Lung (tissue), 17 donors: ENCODE measurements at places on chromosomes 12 and 14.

- no peak overlapping the region for H3K4me3 ChIP-seq
- no peak for DNase-seq
- no peaks in the 10 kb centered on the region for H3K27me3 ChIP-seq
- peaks cover 49% of the 10 kb centered on the region for H3K4me1 ChIP-seq
These were observed 10.9 kb upstream of the ITGB7 start for GRCh38 chr12:53217931-53218307.

- no peak overlapping the region for H3K4me3 ChIP-seq
- H3K27ac ChIP-seq: no peak overlapping the region
- no peaks in the 10 kb centered on the region for H3K27me3 ChIP-seq
- H3K4me1 ChIP-seq: peaks cover 2% of the 10 kb centered on the region
- H3K36me3 ChIP-seq: no peaks in the 10 kb centered on the region
- no peak for DNase-seq
These were observed 249.7 kb downstream of the SPTSSA start for GRCh38 chr14:34212172-34212929.

DNA sequence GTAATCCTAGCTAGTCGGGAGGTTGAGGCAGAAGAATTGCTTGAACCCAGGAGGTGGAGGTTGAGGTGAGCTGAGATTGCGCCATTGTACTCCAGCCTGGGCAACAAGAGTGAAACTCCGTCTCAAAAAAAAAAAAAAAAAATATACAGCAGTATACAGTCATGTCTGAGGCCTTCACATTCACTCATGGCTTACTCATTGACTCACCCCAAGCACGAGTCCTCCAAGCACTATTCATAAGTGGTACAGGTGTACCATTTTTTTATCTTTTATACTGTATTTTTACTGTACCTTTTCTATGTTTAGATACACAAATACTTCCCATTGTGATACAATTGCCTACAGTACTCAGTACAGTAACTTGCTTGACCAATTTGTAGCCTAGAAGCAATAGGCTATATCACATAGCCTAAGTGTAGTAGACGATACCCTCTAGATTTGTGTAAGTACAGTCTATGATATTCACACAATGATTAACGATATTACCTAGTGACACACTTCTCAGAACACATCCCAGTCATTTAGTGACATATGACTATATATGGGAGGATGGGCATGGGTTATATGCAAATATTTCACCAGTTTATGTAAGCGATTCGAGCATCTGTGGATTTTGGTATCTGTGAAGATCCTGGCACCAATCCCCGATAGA lies 12.2 kb downstream of the LLPH start:
- no peak overlapping the region for H3K27ac ChIP-seq
- no peak for DNase-seq
- no peaks in the 10 kb centered on the region for H3K4me1 ChIP-seq
- no peaks in the 10 kb centered on the region for H3K27me3 ChIP-seq
- no peak overlapping the region for H3K4me3 ChIP-seq
- H3K36me3 ChIP-seq: peaks cover 3% of the 10 kb centered on the region

DNA sequence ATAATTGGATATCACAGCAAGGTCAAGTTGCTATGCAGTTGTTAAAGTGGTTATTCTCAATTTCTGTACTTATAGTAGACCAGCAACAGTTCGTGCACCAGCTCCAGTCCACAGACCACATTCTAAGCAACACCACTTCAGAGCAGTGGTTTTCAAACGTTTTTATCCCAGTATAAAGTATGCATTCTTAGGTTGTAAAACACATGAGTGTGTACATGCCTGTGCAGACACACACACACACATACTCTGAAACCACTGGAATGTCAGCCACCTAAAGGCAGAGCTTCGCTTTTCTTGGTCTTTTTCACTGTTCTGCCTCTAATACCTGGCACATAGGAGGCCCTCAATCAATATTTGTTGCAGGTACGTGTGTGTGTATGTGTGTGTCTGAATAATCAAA lies 22.2 kb upstream of the C12orf71 start:
- no peaks in the 10 kb centered on the region for H3K4me1 ChIP-seq
- no peak overlapping the region for H3K4me3 ChIP-seq
- no peak overlapping the region for H3K27ac ChIP-seq
- H3K27me3 ChIP-seq: no peaks in the 10 kb centered on the region
- DNase-seq: peak; percentile 42

GRCh38 chr14:20559461-20559904 lies 1.4 kb downstream of the RNASE9 start:
- H3K27ac ChIP-seq: no peak overlapping the region
- no peak for DNase-seq
- no peaks in the 10 kb centered on the region for H3K4me1 ChIP-seq
- H3K4me3 ChIP-seq: no peak overlapping the region

DNA sequence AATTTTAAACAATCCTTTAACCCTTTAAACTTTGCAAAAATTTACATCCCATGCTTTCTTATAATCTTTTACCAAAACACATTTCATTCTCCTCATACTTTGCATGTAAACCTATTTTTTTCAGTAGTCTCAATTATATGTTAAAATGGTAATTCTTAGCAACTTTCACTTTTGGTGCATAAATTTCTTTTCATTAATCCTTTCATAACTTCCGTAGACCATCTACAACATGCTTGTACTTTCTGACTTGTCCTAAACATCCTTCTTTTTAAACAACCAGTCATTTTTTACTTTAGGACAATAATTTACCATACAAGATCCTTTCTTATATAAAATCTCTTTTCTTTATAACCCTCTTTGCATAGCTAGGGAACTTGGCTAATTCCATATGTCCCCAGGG lies 19.5 kb downstream of the CCDC91 start:
- no peak overlapping the region for H3K27ac ChIP-seq
- no peak overlapping the region for H3K4me3 ChIP-seq
- no peaks in the 10 kb centered on the region for H3K27me3 ChIP-seq
- H3K4me1 ChIP-seq: no peaks in the 10 kb centered on the region

GRCh38 chr12:22541496-22542155 lies 2.7 kb downstream of the C2CD5 start:
- H3K4me3 ChIP-seq: no peak overlapping the region
- H3K27ac ChIP-seq: no peak overlapping the region
- no peak for DNase-seq
- no peaks in the 10 kb centered on the region for H3K27me3 ChIP-seq

DNA sequence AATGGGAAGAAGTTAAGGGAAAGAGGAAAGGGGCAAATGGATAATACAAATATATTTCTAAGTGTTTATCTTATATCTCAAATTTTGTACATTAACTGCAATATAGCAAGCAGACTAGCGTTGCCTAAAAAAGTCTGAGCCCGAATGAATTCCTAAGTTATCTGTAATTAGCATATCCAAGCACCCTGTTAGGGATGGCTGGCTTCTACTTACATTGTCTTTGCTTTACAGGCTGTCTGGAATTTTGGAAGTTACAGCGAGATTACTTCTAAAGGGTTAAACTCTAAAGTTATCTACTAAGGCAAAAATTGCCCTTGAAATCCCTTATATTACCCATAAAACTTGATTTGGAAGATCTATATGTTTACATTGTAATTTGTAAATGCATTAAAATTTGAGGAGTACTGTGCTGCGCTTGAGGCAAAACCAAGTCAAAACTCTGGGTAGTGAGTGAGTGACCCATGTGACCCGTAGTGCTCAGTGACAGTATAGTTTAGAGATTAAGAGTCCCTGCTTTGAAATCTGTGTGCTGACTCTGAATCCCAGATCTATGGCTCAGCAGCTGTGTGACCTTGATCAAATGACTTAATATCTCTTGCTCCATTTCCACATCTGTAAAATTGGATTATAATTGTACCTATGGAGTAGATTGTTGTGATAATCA lies 17.3 kb upstream of the LIN7A start:
- no peaks in the 10 kb centered on the region for H3K4me1 ChIP-seq
- H3K4me3 ChIP-seq: no peak overlapping the region
- H3K27ac ChIP-seq: no peak overlapping the region

DNA sequence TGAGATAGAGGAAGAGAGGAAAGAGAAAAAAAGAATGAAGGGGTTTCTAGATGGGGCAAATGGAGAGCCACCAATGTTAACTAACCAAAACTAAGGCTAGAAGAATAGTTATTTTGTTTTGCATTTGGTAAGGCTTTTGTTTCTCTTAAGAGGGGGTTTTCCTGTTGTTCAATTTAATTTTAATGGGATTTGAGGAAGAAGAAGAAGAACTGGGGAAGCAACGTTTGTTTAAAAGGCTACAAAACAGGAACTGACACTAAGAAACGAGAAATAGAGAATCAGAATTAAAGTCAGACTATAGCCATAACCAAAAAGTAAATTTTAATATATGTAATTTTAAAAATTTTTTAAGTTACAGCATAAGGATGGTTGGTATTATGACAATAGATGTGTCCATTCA lies 13.7 kb downstream of the TXNDC16 start:
- H3K27ac ChIP-seq: no peak overlapping the region
- no peak for DNase-seq
- H3K4me3 ChIP-seq: no peak overlapping the region
- H3K36me3 ChIP-seq: peaks cover 9% of the 10 kb centered on the region

- DNase-seq: no peak
- H3K27ac ChIP-seq: no peak overlapping the region
- H3K4me3 ChIP-seq: no peak overlapping the region
- H3K27me3 ChIP-seq: no peaks in the 10 kb centered on the region
- H3K4me1 ChIP-seq: no peaks in the 10 kb centered on the region
These were observed 387.9 kb downstream of the SYT1 start for GRCh38 chr12:79252358-79253075.

DNA sequence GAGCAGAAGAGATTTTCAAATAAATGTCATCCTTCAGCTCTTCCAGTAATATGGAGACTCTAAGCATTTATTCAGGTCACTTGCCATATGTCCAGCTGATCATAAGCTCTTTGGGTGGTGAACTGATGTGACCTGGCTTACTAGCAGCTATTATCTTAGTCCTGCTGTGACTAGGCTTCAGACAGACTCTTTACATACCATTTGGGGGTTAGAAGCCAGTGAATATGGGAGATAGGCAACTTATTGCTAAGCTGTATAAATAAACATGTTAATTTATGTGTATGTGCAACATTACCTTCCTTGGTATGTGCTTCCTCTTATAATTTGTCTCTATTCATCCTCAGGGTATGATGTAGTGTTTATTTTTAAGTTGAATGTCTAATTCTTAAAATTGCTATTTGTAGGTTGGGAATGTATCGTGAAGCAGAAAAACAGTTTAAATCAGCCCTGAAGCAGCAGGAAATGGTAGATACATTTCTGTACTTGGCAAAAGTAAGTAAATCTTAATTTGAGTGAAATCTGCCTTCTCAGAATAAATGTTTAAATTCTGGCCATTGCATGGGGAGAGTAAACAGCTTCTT lies 32.4 kb downstream of the TTC8 start:
- no peak overlapping the region for H3K27ac ChIP-seq
- DNase-seq: no peak
- H3K4me3 ChIP-seq: no peak overlapping the region

DNA sequence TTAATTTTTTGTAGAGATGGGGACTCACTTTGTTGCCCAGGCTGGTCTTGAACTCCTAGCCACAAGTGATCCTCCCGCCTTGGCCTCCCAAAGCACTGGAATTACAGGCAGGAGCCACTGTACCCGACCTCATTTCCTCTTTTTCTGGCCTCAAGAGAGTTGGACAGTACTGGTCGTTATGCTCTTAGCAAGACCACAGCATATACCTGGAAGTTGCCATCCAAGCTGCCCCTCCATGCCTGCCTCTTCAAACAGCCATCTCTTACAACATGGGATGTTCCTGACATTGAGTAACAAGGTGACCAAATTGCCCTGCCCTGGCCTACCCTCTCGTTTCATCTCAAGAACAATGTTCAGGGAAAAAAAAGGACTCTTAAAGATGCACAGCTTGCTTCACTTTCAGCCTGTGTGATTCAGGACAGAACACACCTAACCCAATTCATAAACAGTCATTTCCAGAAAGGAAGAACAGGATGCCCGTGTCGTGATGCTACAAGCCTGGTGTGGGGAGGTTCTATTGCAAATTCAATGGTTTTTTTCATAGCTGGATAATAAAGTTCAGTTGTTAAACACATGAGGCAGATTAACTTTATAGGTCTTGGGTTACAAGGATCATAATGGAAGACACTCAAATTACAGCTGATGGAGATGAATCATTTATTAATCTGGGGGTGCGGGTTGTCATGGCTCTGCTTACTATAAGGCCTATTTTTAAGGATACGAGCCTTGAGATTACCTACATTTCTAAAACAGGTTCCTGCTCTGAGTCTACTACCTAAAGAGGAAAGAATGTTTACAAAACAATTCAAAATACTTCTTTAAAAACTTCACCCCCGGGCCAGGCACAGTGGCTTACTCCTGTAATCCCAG lies 11.9 kb downstream of the GLTP start:
- DNase-seq: no peak
- peaks cover 16% of the 10 kb centered on the region for H3K4me1 ChIP-seq
- H3K27ac ChIP-seq: no peak overlapping the region
- no peaks in the 10 kb centered on the region for H3K27me3 ChIP-seq
- peaks cover 5% of the 10 kb centered on the region for H3K36me3 ChIP-seq

DNA sequence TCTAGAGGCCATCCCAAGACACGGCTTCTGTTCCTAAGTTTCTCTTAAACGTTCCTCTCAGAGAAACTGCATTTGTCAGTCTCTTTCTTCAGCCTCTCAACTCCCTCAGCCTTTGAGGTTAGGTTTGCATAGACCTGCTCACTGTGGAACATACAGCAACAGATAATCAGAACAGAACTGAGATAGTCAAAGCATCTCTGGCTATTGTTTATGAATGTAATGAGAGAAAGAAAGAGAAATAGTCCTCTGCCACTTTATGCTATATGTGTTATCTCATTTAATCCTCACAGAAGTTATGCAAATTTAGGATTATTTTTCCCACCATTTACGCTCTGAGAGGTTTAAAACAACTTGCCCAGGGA lies 190.6 kb downstream of the PHLDA1 start:
- peaks cover 3% of the 10 kb centered on the region for H3K4me1 ChIP-seq
- no peak overlapping the region for H3K27ac ChIP-seq
- H3K4me3 ChIP-seq: no peak overlapping the region
- no peak for DNase-seq
- no peaks in the 10 kb centered on the region for H3K27me3 ChIP-seq

DNA sequence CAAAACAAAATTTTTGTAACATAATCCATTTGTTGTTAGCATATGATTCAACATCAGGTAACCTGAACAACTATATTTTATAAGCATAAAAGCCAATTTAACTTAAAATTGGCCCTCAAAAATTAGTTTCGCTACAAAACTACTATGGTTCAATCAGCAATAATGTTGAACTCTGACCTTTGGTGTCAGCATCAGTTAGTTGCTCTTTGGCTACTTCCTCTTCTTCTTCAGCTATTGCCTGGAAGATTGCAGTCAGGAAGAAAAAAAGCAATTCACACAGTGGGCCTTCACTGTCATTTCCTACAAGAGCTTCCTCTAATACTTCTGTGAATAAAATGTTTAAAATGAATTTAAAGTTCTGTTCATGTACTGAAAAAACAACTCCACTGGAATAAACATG lies 78.2 kb upstream of the CFL2 start:
- no peaks in the 10 kb centered on the region for H3K27me3 ChIP-seq
- peaks cover 10% of the 10 kb centered on the region for H3K36me3 ChIP-seq
- H3K4me1 ChIP-seq: no peaks in the 10 kb centered on the region
- no peak overlapping the region for H3K4me3 ChIP-seq
- no peak for DNase-seq
- H3K27ac ChIP-seq: no peak overlapping the region

- peaks cover 9% of the 10 kb centered on the region for H3K27me3 ChIP-seq
- no peak overlapping the region for H3K27ac ChIP-seq
- no peak overlapping the region for H3K4me3 ChIP-seq
- no peaks in the 10 kb centered on the region for H3K4me1 ChIP-seq
- DNase-seq: no peak
These were observed 12.3 kb upstream of the KRT74 start for GRCh38 chr12:52585946-52586345.
